ENCODE measurements at places on chromosomes 7 and 10.

GRCh38 chr10:71072823-71073210 lies 139.6 kb upstream of the UNC5B start:
- no peak for DNase-seq

DNA sequence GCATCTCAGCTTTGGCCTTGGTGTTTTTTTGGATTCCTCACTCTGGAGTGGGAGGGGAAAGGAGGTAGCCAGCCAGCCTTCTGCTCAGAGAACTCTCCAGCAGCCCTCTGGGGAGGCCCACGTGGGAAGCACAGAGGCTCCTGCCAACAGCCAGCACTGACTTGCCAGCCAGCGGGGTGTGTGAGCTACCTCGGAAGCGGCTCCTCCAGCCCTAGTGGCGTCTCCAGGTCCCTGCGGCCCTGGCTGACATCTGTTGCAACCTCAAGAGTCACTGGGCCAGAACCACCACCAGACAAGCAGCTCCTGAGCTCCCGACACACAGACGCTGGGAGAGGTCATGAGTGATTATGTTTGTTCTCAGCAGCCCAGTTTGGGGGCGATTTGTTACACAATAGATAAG lies 180.2 kb upstream of the FZD8 start:
- DNase-seq: peak; percentile 76

DNA sequence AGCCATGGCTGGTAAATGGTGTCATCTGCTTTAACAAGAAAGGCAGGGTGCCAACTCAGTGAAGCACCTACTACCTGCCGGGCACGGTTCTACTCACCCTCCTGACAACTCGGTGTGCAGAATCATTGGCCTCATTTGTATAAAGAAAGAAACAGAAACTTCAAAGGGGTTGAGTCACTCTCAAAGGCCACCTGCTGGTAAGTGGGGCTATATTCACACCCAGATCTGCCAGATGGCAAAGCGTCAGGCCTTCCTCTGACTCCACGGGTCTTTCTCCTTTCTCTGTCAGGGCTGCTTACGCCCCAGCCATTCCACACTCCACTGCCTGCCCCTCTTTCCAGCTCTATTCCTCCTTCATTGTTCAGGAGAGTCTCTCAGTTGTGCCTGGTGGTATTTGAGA lies 309.2 kb downstream of the GFRA1 start:
- DNase-seq: peak; percentile 22

DNA sequence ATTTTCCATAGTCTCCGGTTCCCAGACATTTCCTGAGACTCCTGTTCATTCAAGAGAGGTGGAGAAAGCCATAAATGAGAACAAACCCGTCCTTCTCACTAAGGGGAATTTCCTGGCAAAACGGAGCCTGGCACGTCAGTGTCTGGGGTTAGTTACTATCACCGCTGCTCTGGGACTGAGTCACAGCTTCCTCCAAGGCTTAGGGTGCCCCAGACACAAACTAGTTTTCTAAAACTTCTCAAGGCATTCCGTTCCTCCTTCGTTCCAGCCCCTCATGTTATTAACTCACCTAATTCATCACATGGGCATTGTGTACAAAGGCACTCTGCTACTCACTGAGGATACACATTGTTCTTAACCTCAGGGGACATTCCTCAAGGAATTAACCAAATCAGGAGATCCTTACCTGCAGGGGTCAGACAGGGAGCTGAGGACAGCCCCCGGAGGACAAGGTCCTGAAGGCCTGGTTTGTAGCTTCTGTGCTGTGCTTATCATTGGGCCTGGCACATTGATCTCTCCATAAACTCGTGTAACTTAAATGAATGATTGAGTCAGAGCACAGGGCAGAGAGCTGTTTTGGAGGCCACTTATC lies 103.0 kb upstream of the KLF6 start:
- peak; percentile 98 for DNase-seq

GRCh38 chr7:157430721-157431120 lies 93.9 kb downstream of the DNAJB6 start:
- no peak for DNase-seq

- DNase-seq: no peak
Observed at GRCh38 chr7:47897831-47898230, 50.4 kb downstream of the PKD1L1 start.

GRCh38 chr7:39429421-39429820 lies 136.8 kb upstream of the YAE1 start:
- no peak for DNase-seq

GRCh38 chr10:61452151-61452651 lies 980 bp downstream of the TMEM26 start:
- no peak for DNase-seq

DNA sequence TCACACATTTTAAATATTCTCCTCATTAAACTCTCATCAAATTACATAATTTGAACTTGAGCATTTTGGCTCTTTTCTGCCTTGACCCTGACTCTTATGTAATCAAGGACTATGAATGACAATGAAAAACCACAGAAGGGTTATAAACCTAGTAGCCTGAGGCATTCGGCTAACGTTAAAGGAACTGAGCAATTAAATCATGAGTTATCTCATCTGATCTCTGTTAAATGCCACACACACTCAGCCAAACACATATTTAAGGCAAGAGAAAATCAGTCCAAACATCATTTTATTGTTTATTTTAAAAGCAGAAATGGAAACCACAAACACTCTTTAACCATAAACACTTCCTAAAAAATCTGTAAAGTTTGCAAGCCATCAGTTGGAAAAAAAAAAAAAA lies 204.3 kb downstream of the DGKI start:
- DNase-seq: no peak

- DNase-seq: no peak
Observed at GRCh38 chr7:2956076-2956475, 87.6 kb downstream of the CARD11 start.

- no peak for DNase-seq
Observed at GRCh38 chr7:4132221-4132620, 549.9 kb upstream of the FOXK1 start.

GRCh38 chr7:93117852-93118530 lies at the start of gene SAMD9:
Gene SAMD9 (minus strand): TSS chr7:93117979. CDS start chr7:93106097, 11,882 bp downstream.
- DNase-seq: peak; percentile 87
